Fibroblast of lung (primary cell): ENCODE measurements at places on chromosomes 11 and 22.

- DNase-seq = peak; percentile 92
Observed at GRCh38 chr11:66112601-66113499, 42.8 kb downstream of the PACS1 start.

DNA sequence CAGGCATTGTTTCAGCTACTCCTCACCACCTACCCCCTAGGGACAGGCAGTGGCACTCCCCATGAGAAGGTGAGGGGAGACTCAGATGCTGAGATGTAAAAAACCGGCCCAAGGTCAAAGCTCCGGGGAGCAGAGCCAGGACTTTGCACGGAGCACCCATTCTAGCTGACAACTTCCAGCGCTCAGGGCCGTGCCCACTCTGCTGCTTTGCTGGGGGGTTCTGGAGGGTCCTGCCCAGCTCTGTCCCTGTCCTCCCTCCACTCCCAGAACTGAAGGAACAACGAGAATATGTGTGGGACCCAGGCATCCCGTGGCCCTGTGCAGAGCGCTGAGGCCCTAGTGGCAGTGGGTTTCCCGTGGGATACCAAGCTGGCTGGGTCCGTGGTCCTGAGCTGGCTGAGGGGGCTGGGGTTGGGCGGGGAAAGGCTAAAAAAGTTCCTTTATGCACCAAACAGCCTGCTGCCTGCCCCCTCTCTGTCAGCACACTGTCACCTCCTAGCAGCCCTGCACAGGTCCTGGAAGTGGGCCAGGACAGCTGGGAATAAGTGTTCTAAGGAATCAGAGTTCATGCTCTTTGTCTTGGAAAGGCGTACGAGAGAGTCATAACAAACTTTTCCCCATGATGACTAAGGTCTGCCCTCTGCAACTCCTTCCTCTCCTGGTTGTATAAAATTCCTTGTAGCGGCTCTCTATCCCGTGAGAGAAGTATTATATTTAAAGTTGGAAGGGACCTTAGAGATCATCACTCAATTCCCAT, 1.9 kb downstream of the MS4A10 start:
- DNase-seq = peak; percentile 65

GRCh38 chr11:28820296-28820989, 712.3 kb downstream of the METTL15 start:
- peak; percentile 57 for DNase-seq

DNA sequence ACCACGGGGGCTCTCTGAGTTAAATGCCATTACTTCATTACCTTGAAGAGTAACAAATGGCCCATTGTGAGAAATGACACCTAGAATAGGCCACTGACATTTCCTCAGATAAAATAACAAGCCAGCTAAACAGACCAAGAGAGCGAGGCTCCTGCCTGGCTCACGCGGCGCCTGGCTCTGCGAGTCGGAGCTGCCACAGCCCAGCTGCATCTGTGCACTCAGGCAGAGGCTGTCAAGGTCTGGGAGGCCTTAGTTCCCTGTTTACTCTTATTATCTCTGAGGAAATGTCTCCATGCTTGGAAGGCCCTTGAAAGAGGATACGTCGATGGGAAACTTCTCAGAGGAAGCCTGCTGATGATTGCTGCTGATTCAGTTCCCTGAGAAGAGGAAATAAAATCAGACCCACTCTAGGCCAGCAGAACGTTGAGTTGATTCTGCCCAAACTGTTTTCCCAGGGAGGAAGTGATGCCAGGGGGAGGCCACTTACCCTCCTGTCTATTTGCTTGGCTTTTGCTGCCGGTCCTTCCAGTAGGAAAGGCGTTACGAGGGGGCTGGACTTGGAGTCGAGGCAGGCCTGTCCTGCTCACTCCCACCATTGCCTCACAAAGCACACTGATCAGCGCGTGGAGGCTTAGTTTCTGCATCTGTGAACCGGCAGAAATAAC, 208.8 kb downstream of the TBC1D22A start:
- DNase-seq = peak; percentile 52

DNA sequence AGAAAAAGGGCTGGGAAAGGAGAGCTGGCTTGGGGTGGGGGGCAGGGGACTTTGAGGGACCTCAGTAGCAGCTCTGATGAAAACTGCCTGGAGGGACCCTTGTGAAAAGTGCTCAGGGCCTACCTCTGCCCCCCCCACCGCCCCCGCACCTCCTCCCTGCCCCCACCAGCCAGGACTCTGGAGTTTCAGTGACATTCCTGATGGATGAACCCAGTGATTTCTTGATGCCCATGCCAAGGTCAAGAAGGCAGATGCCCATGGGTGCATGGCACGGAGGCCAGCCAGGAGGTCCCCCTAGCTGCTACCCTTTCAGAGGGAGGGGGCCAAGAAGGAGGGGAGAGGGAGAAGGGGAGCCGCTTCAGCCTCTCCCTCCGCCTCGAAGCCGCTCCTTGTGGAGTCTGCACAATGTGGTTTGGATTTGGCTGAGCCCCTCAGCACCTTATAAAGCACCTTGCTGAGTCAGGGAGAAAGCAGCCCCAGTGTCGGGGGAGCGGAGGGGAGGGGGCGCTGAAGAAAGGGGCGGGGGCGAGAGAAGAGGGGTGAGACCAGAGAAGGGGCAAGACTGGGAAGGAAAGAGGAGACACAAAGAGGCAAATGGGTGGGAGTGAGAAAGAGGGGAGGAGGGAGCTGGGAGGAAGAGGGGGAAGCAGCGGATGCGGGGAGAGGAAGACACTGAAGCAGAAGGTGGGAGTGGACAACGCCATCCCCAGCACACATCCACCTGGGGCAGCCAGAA, 2.1 kb upstream of the CLCF1 start:
- no peak for DNase-seq

GRCh38 chr11:5297721-5298323, 3.9 kb downstream of the OR51B4 start:
- peak; percentile 13 for DNase-seq

- DNase-seq = no peak
Observed at GRCh38 chr22:49942565-49943404, 17.8 kb upstream of the PIM3 start.

DNA sequence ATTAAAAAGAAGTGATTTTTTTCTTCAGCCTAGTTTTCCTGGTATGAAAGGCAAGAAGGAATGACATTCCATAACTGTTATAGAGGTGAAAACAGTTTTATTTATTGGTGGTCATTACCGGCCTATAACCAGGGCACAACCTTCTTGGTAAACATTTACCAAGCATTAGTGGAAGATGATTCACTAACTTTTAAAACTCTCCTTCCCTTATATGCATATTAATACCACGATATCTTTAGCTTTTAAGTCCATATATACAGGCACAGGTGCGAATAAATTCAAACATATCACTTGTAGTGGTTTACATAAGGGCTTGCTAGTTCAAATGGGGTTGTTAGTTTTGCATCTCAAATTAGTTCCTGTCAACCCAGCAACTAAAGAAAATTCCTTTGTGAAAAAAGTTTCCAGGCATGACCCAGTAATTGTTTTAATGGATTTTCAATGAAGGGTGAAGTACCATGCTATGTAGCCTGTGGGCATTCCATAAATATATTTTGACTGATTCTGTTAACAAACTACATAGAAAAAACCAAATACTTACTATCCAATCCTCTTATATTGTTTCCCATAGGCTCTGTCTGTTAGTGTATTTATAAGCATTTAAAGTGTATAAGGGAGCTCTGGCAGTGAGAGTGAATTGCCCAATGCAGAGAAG, 30.6 kb upstream of the ROBO3 start:
- no peak for DNase-seq

DNA sequence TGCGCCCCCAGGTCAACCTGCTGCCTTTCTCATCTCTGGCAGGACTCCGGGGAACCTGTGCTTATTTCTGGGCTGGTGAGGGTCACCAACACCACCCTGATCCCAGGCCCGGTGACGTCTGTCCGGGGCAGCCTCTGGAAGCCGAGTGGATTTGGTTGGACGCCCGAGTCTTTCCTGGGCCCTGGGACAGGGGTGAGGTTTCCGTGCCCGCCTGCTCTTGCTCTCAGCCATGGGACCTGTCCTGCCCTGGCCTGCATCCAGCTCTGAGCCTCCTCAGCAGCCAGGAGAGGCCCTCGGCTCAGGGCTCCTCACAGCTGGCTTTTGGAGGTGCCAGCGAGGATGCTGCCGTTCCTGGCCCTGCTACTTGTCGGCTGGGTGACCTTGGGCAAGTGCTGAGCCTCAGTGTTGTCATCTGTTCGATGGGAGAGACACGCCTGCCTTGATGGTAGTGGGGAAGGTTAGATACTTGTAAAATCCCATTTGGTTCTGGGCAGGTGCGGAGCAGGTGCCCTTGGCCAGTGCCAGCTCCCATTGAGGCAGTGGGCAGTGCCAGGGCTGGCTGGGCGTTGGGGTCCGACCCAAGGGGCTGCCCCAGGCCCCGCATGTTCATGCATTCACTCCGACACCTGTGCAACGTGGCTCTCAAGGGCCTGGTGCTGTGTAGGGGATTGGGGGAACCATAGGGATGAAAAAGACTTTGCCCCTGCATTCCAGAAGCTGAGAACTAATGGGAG, 58.9 kb upstream of the THY1 start:
- DNase-seq = no peak

DNA sequence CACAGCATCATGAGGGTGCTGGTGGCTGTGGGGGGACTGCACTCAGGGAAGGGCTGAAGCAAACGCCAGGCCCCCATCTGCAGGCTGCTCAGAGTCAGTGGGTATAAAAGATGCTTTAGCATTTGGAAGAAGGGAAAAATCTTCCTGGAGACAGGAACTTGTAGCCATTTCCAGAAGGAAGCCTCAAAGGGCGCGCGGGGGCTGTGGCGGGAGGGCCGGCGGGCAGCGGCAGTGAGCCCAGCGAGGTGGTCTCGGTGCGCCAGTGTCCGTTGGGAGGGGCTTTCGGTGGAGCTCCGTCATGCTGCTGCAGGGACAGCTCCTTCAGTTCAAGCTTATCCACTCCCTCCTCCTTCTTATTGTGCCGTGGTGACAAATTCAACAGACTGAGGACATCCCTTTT, 63.0 kb upstream of the PITPNB start:
- no peak for DNase-seq

DNA sequence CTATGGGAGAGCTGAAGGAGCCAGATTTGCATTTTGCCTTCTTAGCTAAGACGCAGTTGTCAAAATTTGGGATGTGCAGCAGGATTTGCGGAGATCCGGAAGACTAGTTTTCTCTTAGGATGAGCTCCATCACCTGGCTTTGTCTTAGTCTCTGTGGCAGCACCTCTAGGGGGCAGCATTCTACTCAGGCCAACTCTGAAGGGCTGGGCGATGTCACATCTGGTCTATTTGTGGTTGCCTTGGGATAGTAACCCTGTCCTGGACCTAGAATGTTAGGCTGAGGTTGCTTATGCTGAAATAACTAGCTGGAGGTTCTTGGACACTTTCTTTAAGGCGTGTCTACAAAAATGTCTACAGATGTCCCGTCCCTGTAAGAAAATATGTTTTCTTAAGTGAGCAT, 116.2 kb downstream of the FAT3 start:
- no peak for DNase-seq

DNA sequence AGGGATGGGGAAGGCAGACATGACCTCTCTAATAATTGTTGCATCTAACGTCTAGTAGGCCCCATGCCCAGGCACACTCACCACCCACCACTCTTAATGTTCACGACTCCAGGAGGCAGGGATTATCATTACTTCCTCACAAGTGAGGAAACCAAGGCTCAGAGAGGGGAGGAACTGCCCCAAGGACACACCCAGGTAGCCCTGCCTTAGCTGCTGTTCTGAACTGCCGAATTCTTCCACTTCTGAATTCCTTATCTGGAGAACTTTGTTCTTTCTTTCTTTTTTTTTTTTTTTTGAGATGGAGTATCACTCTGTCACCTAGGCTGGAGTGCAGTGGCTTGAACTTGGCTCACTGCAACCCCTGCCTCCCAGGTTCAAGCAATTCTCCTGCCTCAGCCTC, 16.7 kb downstream of the SLCO2B1 start:
- no peak for DNase-seq

GRCh38 chr11:61654397-61654829, 25.8 kb upstream of the DAGLA start:
- no peak for DNase-seq

GRCh38 chr11:107655602-107656001, 56.3 kb downstream of the SLN start:
- no peak for DNase-seq

GRCh38 chr11:78147807-78148206, 8.4 kb upstream of the ALG8 start:
- no peak for DNase-seq

GRCh38 chr22:21455334-21456089, 11.7 kb upstream of the TMEM191C start:
- DNase-seq = no peak

DNA sequence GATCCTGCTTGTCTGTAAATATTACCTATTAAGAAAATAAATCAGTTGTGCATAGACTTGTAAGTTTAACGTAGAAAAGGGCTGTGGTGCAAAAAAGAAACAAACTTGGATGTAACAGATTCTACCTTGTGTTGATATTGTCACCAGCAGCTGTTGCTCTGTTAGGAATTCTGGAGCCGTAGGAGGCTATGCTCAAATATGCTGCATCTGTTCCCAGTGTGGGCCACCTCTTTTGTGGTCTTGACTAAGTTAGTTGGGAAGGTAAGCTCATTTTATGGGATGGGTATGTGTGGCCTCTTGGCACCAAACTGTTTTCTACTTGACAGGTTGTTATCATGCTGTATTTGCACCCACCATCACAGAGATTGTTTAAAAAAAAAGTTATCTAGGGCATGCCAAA, 29.4 kb upstream of the RAG2 start:
- no peak for DNase-seq

GRCh38 chr22:45717789-45718188, 46.2 kb downstream of the ATXN10 start:
- peak; percentile 52 for DNase-seq

DNA sequence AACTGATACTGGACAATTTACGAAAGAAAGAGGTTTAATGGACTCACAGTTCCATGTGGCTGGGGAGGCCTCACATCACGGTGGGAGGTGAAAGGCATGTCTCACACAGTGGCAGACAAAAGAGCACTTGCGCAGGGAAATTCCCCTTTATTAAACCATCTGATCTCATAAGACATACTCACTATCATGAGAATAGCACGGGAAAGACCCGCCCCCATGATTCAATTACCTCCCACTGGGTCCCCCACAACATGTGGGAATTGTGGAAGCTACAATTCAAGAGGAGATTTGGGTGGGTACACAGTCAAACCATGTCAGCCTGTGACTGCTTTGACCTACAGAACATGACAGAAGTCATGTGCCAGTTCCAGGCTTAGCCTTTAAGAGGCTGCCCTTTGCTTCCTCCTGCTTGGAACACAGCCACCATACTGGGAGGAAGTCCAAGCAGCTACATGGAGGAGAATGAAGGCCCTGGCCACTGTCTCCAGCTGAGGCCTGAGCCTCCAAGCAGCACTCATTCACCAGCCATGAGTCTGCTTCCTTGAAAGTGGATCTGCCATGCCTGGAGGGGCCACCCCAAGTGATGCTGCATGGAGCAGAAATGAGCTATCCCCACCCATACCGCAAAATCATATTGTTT, 10.9 kb upstream of the GAL start:
- no peak for DNase-seq

- peak; percentile 88 for DNase-seq
Observed at GRCh38 chr11:119509969-119510401, 87.0 kb upstream of the THY1 start.

DNA sequence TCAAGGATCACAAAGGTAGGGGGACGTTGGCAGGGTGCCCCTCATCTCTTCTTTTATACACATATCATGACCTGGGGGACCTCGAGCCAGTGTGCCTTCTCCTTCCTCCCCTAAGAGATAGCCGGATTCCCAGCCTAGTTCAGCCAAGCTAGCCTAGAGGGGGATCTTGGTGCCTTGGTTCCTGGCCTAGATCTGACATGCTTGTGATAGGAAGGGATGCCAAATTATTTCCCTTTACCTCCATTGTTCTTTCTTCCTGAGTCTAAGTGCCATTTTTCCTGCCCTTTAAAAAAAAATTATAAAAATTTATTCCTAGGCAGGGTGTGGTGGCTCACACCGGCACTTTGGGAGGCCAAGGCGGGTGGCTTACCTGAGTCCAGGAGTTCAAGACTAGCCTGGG, 7.0 kb upstream of the HINFP start:
- no peak for DNase-seq
